ENCODE measurements at places on chromosomes 2 and 18.
A peak's percentile ranks its signal among the peaks of the same experiment; 100 is the strongest.

DNA sequence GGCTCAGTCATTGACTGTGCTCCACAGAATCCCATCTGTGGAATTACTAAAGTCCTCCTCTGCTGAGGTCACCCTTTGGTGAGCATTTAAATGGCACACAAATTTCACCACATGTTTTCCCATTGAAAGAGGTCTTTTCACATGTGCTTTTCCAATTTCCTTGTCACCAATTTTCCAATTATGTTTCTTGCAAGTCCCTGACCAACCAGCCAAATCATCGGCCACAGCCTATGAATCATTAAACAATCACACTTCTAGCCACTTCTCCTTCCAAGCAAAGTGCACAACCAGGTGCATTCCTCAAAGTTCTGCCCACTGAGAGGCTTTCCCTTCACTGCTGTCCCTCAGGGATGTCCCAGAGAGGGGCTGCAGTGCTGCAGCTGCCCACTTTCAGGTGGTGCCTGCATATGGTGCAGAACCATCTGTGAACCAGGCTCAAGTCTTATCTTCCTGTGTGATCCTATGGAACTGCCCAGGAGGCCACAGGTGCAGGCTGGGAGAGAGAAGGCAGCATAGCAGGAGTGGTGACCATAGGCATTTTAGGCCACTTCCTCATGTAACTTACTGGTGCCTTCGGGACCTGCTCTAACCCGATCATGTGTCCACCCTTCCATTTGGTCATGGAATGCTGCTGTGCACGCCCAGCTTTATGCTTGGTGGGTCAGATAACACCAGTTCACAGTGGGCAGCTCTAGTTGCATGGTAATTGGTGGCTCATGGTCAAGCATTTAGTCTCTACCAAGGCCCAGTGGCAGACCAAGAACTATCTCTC is 153.0 kb downstream of the SEPTIN10 start:
- DNase-seq = no peak

DNA sequence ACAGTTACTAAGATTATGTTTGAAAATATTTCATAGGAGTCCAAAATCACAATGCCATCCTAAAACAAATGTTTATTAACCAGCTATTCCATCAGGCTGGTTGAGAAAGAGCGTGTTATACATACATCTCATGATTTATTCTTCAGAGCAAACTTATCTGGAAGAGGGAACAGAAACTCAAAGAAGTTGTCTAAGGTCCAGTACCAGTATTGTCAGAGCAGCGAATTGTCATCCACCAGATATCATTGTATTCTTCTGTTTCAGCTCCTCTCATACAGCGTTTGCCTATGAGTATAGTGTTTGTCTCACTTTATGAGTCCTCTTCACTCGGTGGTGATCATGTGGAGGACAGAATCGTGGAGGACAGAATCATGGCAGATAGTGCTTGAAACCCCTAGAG is 238.2 kb downstream of the OSR1 start:
- DNase-seq = no peak

GRCh38 chr2:105750735-105751134 is 6.0 kb downstream of the NCK2 start:
- no peak for DNase-seq

- no peak for DNase-seq
Observed at GRCh38 chr2:7930800-7931635, 750.8 kb upstream of the ID2 start.

- DNase-seq = peak; percentile 89
Observed at GRCh38 chr2:68971591-68972231, 2.7 kb upstream of the GKN1 start.

- DNase-seq = no peak
Observed at GRCh38 chr2:172408143-172408766, 19.1 kb upstream of the ITGA6 start.

GRCh38 chr2:98541489-98541888 is 66.8 kb downstream of the COA5 start:
- no peak for DNase-seq

Data from adipocyte (in vitro differentiated cells).